ENCODE measurements at places on chromosomes 11 and 22.

- DNase-seq = no peak
Measured at GRCh38 chr22:33889748-33890147, 30.5 kb downstream of the LARGE1 start.

DNA sequence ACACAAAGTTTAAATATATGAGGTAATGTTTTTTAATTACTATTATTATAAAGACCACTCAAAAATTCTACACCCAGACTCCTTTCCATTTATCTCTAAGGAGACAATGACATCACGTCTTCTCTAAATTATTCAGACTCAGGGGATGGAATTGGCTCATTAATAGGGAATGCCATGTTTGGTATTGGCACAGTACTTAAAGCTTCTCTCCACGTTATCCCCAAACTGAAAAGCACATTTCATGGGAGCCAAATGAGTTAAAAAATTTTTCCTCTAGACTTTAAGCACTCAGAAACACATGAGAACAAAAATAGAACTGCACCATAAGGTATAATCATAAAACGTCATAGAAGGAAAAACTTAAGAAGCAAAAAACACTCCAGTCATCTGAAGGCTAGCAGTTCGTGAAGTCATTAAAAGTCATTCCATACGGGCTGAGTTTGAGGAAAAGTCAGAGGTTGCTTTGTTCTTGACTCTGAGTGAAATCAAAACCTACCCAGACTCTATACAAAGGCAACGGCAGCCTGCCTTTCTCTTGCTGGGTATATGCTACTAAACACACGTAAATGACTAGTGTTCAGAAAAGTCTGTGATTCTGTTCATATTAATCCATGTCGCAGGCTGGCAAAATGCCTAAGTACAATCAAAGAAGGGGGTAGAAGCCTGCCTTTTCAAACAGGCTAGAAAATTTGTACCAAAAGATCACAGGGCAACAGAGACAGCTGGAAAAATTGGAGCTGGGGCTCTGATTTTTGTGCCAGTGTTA is 8.7 kb upstream of the MPPED2 start:
- no peak for DNase-seq

DNA sequence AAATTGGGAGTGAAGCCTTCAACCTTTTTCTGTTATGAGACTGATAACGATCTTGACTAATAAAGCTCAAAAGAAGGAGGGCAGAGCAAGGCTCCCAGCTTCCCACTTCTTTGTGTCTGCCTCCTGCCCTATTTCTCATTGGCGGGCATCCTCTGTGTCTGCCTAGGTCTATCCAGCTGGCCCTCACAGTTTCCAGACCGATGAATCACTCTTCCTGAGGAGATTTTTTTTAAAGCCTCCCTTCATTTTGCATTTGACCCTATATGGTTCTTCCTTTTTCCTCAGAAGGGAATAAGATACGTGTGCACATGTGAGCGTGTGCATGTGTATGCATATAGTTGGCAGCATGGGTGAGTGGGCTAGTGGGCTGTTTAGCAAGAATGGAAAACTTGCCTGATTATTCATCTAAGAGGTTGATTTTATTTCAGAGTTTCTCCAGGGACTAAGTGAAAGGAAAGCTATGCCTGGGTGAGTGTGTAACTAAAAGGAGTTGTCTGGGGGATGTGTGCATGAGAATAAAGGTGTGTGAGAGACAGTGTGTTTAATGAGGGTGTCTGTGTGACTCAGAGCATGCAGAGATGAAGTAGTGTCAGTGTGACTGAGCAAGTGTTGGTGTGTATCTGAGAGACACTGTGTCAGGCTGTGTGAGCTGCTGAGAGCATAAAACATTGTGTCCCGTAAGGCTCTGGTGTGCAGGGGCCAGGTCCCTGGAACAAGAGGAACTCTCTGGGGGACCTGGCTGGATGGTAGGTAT is 12.2 kb downstream of the PHLDB1 start:
- DNase-seq = no peak

- peak; percentile 60 for DNase-seq
Measured at GRCh38 chr11:68750195-68751003, 921 bp downstream of the TESMIN start.

- no peak for DNase-seq
Measured at GRCh38 chr11:67558084-67558772, 25.4 kb upstream of the GSTP1 start.

GRCh38 chr11:112343368-112344039 is 82.8 kb upstream of the PLET1 start:
- no peak for DNase-seq

DNA sequence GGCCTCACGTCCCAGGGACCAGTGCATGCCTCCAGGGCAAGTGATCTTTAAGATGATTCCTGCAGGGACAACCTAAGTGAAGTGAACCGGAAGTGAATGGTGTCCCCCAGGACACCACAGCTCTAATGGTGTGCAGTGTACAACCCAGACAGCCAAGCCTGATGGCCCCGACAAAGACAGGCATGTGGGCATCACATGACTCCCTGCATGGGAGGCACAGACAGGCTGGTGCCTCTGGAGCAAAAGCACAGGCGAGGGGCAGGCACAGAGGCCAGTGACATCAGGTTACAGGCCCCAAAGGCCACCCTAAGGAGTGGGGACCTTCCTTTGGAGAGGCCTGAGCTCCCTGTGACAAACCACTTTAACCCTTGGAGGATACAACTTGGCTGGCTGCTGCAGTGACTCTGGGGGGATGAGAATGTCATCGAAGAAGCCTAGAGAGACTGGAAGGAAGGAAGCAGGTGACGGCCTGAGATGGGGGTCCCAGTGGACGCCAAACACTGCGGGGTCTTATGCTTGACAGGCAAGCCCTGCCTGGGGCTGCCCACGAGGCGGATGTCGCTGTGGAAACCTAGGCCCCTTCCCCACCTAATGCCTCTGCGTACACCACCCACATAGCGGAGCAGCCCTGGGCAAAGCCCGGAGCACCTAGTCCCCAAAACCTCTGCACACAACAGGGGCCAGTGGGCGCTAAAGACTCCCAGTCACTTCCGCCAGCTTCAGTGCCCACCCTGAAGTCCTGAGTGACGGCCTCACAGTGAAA is 12.4 kb downstream of the POLR3H start:
- DNase-seq = no peak

- DNase-seq = no peak
Measured at GRCh38 chr11:122019908-122020694, 95.9 kb downstream of the BLID start.

DNA sequence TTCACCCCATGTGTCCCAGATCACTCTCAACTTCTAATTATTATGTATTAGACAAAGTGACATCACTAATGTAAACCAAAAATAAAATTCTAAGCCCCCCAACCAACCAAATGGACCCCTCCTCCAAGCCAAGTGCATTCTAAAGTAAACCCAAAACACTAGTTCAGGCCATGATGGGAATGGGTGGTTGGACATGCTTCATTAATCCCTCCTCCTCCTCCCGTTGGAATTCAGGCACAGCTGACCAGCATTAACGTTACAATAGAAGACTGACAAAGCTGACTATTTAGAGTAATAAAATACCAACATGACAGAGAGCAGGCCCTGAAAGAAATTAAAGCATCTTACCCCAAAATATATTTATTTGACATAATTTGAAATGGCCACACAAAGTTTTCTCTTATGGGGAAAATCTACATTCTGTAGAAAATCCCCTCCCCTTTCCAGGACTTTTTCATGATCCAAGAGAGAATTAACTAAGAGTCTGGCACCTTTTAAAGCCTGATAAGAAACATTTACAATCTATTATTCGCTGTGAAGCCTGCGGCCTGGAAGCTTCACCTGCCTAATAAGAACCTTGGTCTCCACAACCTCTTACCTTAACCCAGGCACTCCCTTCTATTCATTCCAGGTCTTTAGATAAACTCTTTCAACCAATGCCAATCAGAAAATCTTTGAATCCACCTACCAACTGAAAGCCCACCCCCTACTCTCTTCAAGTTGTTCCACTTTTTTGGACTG is 948.5 kb upstream of the CCDC90B start:
- DNase-seq = no peak

DNA sequence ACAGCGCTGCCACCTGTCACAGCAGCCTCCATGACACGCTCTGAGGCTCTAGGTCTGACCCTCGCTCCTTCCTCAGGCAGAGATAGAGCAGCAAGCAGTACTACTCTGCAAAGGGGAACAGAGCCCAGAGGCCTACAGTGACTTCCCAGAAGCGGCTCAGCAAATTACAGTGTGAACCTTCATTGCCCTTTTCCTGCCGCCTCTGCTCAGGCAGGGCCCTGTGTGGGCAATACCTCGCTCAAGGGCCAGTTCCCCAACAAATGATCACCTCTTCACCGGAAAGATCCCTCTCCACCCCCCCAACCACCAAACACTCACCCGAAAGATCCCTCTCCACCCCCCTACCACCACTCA is 12.3 kb downstream of the KIAA0930 start:
- DNase-seq = no peak

DNA sequence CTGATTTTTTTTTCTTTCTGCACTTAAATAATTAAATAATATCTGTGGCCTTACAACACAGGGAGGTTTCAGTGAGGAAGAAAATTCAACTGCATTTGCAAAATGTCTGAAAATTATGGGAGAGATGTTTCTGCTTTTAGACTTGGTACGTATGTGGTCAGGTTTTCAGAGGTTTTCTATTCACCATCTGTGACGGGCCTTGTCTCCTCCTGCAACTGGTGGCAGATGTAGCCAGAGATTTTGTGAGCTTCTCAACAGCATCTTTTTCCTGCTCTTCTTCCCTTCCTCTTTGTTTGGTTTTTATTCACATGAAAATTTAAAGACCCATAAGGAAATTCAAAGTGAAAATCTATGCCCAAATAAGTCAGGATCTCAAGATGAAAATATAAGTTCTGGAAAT is 38.3 kb downstream of the ZBTB16 start:
- DNase-seq = no peak

- DNase-seq = no peak
Measured at GRCh38 chr11:33615751-33616150, 84.9 kb downstream of the C11orf91 start.

- no peak for DNase-seq
Measured at GRCh38 chr11:100010393-100010792, 676.7 kb upstream of the ARHGAP42 start.

GRCh38 chr11:45537614-45538013 is 127.8 kb downstream of the CHST1 start:
- no peak for DNase-seq

- DNase-seq = no peak
Measured at GRCh38 chr11:44409558-44410236, 99.8 kb upstream of the ALX4 start.

DNA sequence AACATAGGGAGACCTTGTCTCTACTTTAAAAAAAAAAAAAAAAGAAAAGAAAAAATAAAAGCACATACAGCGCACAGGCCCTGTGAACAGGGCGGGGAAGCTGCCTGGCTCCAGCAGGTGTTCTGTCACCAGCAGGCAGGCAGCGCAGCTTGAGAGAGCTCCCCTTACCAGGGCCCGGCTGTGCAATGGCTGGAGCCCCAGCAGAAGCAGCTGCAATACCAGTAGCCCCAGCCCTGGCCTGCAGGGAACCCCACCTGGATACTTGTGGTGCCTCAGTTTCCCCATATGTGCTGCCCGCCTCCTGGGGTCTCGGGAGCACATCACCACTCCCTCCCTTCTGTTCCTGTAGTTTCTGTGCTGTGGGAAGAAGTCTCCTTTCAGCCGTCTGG is 12.3 kb downstream of the TSPAN32 start:
- no peak for DNase-seq

- DNase-seq = no peak
Measured at GRCh38 chr11:69694781-69695180, 9.0 kb downstream of the FGF19 start.

DNA sequence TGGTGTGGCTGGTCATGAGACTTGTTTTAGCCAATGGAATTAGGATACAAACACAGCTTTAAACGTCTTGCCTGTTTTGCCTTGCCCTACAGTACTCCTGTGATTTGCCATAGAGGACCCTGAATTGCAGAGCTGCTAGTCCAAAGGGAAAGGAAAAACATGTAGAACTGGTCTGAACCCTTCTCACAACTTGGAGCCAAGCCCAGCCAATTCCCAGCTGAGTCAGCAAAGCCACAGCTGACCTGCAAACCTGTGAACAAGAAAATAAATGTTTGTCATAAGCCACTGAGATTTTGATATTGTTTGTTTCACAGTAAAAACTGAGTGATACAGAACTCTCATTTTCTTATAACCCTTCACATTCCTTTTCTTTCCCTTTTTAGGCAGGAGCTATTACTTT is 360.5 kb upstream of the API5 start:
- no peak for DNase-seq

DNA sequence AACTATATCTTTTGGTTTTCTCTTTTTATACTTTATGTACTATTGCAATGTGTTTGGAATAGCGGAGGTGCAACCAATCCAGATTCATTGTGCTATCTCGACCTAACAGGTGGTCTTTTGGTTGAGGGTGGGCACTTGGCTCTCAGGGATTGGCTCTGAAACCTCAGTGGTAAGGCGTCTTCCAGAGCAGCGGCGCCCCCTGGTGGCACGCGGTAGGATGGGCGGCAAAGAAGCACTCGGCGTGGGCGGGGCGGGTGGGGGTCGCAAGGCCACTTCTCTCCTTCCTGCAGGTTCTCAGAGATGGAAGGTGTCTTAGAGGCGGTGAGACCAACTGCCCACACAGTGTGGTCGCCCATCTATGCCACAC is 19.2 kb upstream of the PLET1 start:
- DNase-seq = peak; percentile 65

- DNase-seq = no peak
Measured at GRCh38 chr22:41722496-41722895, 23.2 kb downstream of the MEI1 start.

- DNase-seq = no peak
Measured at GRCh38 chr22:30296324-30296723, 7.0 kb upstream of the CASTOR1 start.

- peak; percentile 28 for DNase-seq
Measured at GRCh38 chr11:6655790-6656583, at the start of gene DCHS1. Gene DCHS1 (minus strand): TSS chr11:6655809. CDS start chr11:6641613, 14,196 bp downstream.

- no peak for DNase-seq
Measured at GRCh38 chr11:60477035-60477445, 15.5 kb upstream of the MS4A12 start.

DNA sequence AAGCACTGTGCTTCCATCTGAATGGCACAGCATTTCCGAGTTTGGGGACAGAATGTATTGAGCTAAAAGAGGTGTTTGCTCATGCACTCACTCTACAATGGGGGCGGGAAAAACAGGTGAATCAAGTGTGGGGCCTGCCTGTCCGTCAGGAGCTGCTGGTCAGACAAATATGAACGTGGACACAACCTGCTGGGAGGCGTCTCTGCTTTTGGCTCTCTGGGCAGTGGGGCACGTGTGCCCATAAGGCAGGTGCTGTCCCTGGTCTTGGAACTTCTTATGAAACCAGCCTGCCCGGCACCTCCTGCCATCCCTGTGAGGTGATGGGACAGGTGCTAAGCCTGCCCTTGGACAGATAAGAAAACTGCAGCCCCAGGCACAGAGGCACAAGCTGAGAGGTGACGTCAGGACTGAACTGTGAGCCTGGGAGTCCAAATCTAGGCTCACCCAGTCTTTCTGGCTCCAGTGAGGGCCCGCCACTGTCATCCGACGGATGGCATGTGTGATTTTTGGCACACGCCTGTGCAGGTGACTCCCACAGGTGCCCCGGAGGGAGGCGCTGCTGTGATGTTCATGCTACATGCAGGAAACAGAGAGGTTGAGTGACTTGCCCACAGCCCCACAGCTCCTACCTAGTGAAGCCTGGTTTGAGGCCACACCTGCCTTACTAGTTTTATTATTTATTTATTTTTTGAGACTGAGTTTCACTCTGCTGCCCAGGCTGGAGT is 51.6 kb downstream of the SMIM38 start:
- no peak for DNase-seq

GRCh38 chr11:86625544-86625943 is 46.9 kb downstream of the ME3 start:
- no peak for DNase-seq

GRCh38 chr11:23021287-23021863 is 161.1 kb upstream of the CCDC179 start:
- DNase-seq = no peak

All from progenitor cell of endocrine pancreas (in vitro differentiated cells).